Brain pericyte (primary cell): ENCODE measurements at places on chromosomes 5 and 9.

- no peak for DNase-seq
Observed at GRCh38 chr5:147804334-147804733, 21.8 kb upstream of the JAKMIP2 start.

GRCh38 chr5:158398360-158399201 is 539.6 kb upstream of the CLINT1 start:
- no peak for DNase-seq

- no peak for DNase-seq
Observed at GRCh38 chr9:98367371-98367900, 112.0 kb upstream of the TBC1D2 start.

- no peak for DNase-seq
Observed at GRCh38 chr5:107997338-107997980, 326.7 kb upstream of the EFNA5 start.

DNA sequence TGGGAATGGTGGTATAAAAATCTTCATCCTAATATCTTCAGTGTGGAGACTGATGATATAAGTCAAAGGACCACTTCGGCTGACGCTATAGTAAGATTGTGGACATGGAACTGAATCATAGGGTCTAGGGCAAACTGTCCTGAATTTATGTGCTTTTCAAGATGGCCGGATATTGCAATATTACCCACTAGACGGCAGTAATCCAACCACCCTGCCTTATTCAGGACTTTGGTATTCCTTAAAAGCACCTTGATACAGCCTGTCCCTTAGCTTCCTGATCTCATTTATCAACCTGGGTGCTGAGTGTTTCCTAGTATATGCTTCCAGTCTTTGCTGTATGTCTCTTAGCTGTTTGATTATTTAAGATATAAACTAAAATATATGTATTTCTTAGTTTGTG is 71.2 kb upstream of the COX7C start:
- DNase-seq = no peak

- no peak for DNase-seq
Observed at GRCh38 chr5:17261075-17261474, 43.6 kb downstream of the BASP1 start.

DNA sequence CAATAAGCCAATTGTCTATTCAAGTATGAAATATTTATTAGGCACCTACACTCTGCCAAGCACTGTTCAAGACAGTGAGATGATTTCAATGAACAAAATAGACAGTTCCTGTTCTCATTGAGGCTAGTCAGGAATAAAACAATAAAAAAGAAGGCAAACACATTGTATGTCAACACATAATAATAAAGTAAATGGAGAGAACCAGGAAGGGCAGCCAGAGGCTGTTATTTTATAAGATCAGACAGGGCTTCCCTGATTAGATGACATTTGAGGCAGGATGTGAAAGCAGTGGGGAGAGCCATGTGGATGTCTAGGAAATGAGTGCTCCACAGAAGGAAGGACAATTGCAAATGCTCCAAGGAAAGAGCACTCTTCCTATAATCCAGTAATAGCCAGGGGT is 2371.1 kb downstream of the MAT2B start:
- DNase-seq = no peak

DNA sequence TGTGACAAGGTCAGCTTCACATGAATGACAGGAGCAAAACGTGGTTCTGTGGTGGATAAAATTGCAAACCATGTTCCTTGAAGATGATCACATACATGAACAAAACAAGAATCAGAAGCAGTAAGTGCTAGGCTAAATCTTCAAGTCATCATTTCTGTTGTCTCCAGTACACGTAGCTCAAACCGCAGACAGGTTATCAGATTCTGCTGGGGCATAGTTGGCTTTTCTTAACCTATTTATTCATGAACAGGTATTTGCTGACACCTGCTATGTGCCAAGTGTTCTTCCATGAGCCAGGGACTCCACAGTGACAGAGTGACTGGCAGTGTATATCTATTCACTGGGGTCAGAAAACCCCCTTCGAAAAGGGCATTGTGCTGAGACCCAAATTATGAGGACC is 20.8 kb downstream of the MFAP3 start:
- no peak for DNase-seq

DNA sequence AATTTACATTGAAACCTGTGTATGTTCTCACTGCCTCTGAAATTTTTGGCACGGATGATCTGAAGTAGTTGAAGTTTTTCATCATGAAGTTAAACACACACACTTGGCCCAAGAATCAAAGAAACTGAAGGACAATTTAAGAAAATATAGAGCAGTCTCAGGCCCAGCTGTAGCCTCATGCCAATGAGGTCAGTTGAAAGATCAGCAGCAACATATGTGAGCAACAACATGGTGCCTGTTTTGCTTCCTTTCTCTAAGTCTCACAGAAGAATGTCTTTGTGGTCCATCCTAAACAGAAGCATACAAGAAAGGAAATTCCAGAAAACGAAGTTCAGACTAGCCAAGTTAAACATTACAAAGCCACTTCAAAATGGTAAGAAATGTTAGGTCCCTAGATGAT is 1737.2 kb downstream of the MAT2B start:
- DNase-seq = no peak
